ENCODE measurements at places on chromosomes 4 and X.
A peak's percentile ranks its signal among the peaks of the same experiment; 100 is the strongest.

- DNase-seq = no peak
Measured at GRCh38 chr4:143701365-143701764, 890 bp upstream of the FREM3 start.

DNA sequence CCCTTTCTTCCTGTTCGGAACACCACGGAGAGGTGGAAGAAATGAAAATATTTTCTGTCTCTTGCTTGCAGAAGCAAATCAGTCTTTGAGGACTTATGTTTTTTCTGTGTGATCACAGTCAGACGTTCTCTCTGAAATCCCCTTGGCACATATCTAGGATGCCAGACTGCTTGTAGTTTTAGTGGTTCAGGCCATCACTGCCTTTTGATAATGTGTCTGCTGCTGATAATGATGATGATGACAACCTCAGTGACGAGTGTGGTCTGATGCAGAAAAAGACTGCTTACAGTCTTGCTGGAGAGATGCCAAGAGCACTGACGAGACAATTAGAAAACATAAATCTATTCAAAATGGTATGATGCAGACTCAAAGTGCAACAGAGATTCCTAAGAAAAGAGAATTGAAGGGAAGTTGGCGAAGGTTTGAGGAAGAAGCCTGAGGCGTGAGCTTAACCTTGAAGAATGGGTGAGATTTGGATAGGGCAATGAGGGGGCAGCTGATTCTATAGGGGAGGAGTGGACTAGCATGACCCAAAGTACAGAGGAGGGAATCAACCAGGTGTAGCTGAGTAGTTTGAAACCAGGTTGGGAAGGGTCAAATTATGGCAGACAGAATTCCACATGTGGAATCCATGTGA lies 7.9 kb downstream of the RAB33A start:
- DNase-seq = no peak

GRCh38 chr4:105714932-105715331 lies 6.3 kb downstream of the GSTCD start:
- no peak for DNase-seq

GRCh38 chrX:107374831-107375230 lies 74.6 kb upstream of the FRMPD3 start:
- no peak for DNase-seq

- peak; percentile 5 for DNase-seq
Measured at GRCh38 chrX:130575831-130576389, 174.1 kb downstream of the RBMX2 start.

DNA sequence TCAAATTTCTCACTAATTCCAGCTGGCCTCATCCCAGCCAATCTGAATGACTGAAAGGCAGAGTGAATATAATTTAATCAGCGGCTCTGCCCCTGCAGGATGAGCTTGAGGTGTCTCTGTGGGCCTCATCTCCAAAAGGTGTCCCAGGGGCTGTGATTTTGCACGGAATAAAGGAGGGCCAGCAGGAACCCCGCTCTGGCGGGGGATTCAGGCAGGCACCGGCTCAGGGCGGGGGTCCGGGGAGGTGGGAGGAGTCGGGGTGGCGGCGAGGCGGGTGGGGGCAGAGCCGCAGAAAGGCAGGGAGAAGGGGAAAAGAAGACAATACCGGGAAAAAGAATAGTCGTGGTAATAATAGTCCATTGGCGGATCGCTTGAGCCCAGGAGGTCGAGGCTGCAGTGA lies 16.0 kb upstream of the ERCC6L start:
- DNase-seq = no peak

DNA sequence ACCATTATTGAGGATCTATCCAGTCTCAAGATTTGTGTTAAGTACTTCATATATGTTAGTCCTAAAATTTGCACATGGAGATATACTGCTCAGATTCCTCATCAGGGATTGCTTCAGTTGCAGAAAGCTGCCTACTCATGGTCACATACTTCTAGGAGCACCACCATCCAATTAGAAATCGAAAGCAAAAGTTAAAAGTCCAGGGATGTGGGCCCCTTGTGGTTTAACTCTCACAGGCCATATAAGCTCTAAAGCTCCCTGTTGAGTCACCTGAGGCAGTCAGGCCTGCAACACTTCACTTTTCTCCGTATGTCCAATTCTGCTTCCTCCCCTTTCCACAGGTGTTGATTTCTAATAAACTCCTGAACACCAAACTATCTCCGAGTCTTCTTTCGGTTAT lies 84.2 kb downstream of the CNOT6L start:
- DNase-seq = no peak

- no peak for DNase-seq
Measured at GRCh38 chrX:86002076-86002896, 45.1 kb downstream of the CHM start.

DNA sequence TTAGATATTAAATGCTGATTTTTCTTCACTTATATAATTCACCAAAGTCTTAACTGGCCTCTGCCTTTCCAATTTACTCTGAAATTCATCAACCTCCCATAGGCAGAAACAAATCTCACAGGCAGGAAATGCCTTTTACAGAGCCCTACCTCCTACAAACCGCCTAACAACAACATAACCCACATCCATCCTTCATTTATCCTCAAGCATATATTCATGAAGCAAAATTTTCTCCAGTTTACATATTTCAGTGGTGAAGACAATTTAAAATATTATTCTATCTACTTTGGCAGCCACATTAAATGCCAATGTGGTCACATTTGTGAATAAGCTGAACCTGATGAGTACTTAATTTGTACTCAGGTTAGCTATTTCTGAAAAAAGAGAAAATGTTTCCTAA lies 30.3 kb downstream of the SEPSECS start:
- DNase-seq = no peak

GRCh38 chrX:150455215-150455608 lies 92.1 kb downstream of the MAMLD1 start:
- no peak for DNase-seq

GRCh38 chr4:42709392-42710065 lies 52.6 kb upstream of the ATP8A1 start:
- no peak for DNase-seq

GRCh38 chr4:113153529-113154101 lies 104.2 kb downstream of the ANK2 start:
- DNase-seq = no peak

DNA sequence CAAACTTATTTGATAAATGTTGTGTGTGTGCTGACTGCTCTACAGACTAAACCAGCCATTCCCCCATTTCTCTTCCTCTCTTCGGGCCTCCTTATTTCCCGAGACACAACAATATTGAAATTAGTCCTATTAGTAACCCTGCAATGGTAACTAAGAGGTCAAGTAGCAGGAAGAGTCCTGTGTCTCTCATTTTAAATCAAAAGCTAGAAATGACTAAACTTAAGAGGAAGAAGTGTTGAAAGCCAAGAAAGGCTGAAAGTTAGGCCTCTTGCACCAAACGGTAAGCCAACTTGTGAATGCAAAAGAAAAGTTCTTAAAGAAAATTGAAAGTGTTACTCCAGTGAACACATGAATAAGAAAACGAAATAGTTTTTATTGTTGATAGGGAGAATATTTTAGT lies 357.8 kb upstream of the SLC7A11 start:
- no peak for DNase-seq

DNA sequence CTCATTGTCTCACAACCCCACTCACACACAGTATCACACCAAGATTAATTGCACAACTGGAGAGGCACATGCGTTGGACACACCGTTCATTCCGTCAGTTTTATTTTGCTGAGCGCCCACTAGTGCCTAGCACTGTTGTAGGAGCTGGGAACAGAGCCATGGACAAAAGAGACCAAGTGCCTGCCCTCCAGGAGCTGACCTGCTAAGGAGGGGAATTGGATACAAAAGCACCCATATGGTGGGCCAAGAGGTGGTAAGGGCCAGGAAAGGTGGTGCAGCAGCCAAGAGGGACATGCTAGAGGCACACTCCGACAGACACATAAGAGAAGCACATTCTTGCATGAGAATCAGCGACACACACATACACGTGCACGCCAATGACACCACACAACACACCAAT lies 705 bp upstream of the CRMP1 start:
- DNase-seq = no peak

GRCh38 chr4:45944000-45944399 lies 179.9 kb downstream of the GABRG1 start:
- no peak for DNase-seq

- no peak for DNase-seq
Measured at GRCh38 chr4:40152637-40153036, 44.2 kb upstream of the RHOH start.

GRCh38 chr4:154562697-154563254 lies at the start of gene FGB:
Gene FGB (plus strand): TSS chr4:154563011. CDS start chr4:154563019, 8 bp downstream.
- no peak for DNase-seq

GRCh38 chr4:184817494-184818215 lies 8.1 kb downstream of the ACSL1 start:
- DNase-seq = no peak

DNA sequence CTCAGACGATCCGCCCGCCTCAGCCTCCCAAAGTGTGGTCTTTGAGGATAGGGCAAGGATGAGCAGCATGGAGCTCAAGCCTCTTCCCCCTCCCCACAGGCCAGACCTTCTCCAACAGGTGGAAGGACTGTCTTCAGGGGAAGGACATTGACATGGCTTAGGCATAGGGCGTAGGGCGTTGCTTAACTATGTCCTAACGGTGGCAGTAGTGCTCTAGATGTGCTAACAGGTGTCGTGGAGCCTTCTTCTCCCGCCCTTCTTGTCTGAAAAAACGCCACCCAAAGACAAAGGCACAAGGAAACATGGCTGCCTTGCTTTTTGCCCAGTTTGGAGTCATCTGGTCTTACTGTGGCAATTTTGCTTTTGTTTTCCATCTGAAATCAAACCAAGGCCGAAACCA lies 219.8 kb downstream of the OR13H1 start:
- DNase-seq = no peak

GRCh38 chr4:1323635-1324442 lies 23.2 kb upstream of the UVSSA start:
- no peak for DNase-seq

DNA sequence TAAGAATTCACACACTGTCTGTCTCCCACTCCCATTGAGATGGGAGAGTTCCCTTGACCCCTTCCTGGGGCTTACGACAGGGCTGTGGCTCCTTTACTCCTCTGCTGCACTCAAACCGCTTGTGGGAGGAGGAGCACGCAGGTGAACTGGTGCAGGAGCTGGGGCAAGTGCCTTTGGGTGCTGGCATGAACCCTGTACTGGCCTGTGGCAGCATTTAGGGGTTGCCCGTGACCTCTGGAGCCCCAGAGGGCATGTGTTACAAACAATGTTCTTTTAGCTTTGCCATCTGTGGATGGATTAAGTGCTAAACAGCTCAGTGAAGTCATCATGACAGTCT lies 21.8 kb upstream of the FTHL17 start:
- no peak for DNase-seq

- no peak for DNase-seq
Measured at GRCh38 chr4:55358668-55359067, 12.6 kb downstream of the SRD5A3 start.

- no peak for DNase-seq
Measured at GRCh38 chr4:142088906-142089305, 452.5 kb downstream of the IL15 start.

GRCh38 chrX:47610511-47610910 lies 9.1 kb downstream of the SYN1 start:
- DNase-seq = no peak

DNA sequence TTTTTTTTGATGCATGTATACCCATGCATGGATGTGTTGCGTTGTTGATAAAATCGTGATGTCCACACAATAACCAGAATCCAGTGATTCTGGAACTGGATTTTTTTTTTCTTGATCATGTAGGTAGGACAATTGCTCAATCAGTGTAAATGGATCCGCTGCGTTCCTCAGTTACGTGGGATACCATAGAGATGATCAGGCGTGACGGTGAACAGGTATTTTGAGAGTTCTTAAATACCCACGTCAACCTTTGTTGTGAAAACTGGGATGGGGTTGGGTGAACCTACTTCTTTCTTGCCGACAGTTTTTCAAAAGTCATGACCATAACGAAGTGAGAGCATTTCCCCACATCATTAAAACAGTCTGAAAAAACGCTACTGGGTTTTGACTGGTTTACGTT lies 913 bp upstream of the SMIM10L2A start:
- DNase-seq = no peak

GRCh38 chr4:39976945-39977488 lies 694 bp downstream of the PDS5A start:
- peak; percentile 18 for DNase-seq

DNA sequence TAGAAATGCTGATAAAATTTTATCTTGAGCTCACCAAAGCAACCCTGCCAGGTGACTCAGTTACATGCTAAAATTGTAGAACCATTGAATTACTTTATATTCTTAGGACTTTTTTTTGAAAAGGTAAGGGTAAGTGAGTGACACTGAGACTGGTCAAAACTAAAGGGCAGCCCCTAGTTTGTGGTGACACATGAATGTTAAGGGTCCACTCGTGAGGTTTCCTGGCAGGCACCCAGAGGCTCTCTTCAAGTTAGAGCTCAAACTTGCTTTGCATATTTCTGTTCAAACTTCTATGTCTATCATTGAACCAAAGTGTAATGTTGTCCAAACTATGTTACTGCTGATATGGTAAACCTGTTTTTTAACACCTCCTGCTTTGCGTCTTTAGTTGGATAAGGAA lies 30.5 kb downstream of the TMPRSS11D start:
- DNase-seq = no peak

DNA sequence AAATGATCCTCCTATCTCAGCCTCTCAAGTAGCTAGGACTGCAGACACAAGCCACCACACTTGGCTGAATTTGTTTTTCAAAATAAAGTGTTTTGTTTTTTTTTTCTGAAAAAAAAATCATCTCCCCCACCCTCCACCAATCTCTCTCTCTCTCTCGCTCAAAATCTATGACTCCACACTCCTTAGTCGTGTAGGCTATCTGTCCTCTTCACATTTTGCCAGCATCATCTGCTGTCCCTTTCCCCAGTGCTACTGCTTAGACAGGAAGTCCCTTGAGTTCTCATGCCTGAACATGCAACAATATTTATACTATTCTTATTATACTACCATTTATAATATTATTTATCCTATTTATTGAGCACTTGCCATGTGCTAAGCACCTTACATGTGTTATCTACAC lies 80.7 kb upstream of the TMEM164 start:
- no peak for DNase-seq

GRCh38 chrX:155334486-155335336 lies at the start of gene CLIC2:
Gene CLIC2 (minus strand): TSS chrX:155334614. CDS start chrX:155334427, 187 bp downstream.
- DNase-seq = no peak

GRCh38 chr4:6956434-6957147 lies 47.0 kb downstream of the TBC1D14 start:
- DNase-seq = no peak

DNA sequence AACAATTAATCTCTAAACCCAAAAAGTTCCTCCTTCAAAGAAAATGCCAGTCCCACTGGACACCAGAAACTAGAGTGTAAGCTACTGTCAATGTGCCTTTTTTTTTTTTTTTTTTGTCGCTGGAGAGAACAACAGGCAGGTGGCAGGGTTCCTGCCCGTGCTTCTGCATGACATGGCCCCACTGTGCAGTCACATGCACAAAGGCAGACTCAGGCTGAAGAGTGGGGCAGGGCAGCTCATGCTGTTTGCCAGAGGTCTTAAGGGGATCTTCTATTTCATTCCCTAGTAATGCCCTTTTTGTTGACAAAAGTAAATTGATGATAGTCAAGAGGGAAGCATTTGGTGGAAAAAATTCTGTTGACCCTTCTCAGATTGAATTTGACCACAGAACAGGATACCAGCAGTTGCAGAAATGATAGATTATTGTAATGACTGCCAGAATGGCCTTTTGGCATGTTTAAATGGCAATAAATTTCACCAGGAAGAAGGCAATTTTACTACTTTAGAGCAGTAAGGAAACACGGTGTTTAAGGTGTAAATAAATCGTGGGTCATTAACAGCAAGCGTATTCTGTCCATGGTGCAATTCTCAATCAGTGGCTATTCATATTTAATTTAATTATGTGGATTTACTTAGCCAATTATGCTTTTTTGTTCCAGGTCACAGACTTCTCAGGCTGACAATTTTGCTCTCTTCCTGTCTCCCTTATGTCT lies 80.9 kb downstream of the NKX6-1 start:
- no peak for DNase-seq

GRCh38 chrX:121581885-121582284 lies 534.5 kb downstream of the GLUD2 start:
- DNase-seq = no peak

Data from HuH-7.5 (cell line).